Activated CD4-positive, alpha-beta T cell treated with anti-CD3 and anti-CD28 coated beads, Interleukin-2, amount 10 ng/mL, durations not matched to agents 24 days and 14 days (primary cell): ENCODE measurements at places on chromosomes 1 and 21.

DNA sequence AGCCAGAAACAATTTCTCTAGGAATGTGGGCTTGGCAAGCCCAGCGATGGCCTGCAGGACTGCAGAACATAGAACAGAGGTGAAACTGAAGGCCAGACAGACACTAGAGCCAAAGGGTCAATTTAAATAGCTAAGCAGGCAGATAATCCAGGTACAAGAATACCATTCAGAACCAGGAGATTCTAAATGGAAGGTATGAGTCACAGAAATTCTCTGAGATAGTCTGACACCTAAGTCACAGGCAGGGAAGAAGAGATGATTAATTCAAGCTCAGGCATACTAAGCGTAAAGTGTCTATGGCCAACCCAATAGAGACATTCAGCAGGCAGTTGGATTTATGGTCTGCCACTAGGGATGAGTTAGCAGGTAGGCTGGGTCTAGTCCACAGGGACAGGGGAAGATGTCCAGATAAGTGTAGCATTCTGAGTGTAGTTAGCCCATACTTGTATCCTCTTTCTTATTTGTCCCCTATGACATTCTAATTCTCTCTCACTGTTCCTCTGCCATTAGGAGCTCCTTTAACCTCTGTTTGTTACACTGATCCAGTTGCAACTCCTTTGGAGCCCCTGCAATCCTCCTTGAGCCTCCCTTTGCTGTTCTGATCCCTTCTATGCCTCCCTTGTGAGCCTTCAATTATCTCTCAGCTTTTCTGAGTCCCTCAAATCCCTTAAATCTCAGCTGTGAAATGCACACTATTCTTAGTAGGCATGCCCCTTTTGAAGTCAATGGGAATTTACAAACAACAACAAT, 383.8 kb downstream of the LMO4 start:
- DNase-seq, result no peak
- no peak overlapping the region for H3K27ac ChIP-seq
- no peak overlapping the region for H3K4me3 ChIP-seq
- H3K4me1 ChIP-seq, result no peaks in the 10 kb centered on the region
- peaks cover 1% of the 10 kb centered on the region for H3K27me3 ChIP-seq
- H3K36me3 ChIP-seq, result no peaks in the 10 kb centered on the region

DNA sequence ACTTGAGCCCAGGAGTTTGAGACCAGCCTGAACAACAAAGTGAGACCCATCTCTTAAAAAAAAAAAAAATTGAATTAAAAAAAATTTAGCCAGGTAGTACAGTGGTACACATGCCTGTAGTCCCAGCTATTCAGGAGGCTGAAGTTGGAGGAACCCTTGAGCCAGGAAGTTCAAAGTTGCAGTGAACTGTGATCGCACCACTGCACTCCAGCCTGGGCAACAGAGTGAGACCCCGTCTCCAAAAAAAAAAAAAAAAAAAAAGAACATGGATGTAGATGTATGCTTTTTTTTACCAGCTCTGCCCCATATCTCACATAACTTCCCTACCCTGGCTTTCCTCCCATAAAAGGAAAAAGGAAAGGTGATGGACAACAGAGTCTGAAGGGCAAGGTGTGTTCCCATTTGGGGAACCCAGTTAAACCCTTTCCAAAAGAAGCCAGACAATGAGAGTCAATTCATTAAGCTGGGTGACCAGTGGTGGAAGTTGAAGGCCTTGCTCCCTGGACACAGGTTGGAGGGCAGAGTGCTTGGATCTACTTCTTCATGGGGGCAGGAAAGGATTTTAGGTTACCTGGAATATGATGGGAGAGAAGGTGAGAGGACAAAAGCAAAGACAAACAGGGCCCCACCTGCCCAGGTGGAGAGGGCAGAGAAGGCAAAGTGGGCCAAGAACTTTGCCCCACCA, 2.9 kb downstream of the KRTCAP2 start:
- H3K4me1 ChIP-seq, result peaks cover 44% of the 10 kb centered on the region
- peak overlapping the region; percentile 55 for H3K4me3 ChIP-seq
- DNase-seq, result no peak
- peaks cover 28% of the 10 kb centered on the region for H3K36me3 ChIP-seq
- H3K27me3 ChIP-seq, result peaks cover 10% of the 10 kb centered on the region
- H3K27ac ChIP-seq, result no peak overlapping the region

DNA sequence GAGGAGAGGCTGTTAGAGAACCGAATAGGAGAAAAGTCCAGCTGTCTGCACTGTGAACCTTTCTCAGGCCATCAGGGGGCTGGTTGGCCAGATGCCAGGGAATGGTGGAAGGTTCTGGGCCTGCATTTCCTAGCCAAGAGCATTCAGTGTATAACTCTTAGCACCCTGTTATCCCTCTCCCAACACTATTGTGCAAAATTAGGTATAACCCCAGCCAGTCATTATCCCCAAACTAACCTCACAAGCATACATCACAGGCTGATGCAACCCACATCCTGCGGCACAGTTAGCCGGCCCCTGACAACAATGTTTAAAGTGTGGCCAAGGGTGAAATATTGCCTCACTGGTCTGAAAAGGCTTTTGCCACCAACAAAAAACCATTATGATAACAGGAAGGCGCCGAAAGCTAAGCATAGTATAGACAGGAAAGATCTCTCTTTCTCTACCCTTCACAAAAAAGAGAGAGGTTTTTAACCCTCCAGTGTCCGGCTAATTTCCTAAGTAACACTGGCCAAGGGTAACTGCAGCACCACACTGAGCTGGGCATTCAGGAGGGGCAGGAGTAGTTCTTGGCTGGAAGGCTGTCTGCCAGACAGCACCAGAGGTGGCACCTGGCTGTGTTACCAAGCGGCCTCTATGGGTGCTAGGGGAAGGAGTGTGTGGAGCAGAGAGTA, 77.3 kb upstream of the BCAR3 start:
- H3K4me3 ChIP-seq, result no peak overlapping the region
- H3K4me1 ChIP-seq, result peaks cover 24% of the 10 kb centered on the region

GRCh38 chr1:35939484-35939883, 8.6 kb downstream of the AGO3 start:
- peaks cover 11% of the 10 kb centered on the region for H3K36me3 ChIP-seq
- no peak overlapping the region for H3K4me3 ChIP-seq
- no peak for DNase-seq
- H3K27ac ChIP-seq, result no peak overlapping the region

GRCh38 chr1:193411714-193412113, 225.3 kb upstream of the B3GALT2 start:
- peak overlapping the region; percentile 78 for H3K27ac ChIP-seq
- H3K4me1 ChIP-seq, result peaks cover 32% of the 10 kb centered on the region
- peaks cover 24% of the 10 kb centered on the region for H3K36me3 ChIP-seq
- peak; percentile 68 for DNase-seq
- peak overlapping the region; percentile 33 for H3K4me3 ChIP-seq
- no peaks in the 10 kb centered on the region for H3K27me3 ChIP-seq

GRCh38 chr1:45499415-45499769, 481 bp downstream of the CCDC163 start:
- H3K4me3 ChIP-seq, result peak overlapping the region; percentile 95
- DNase-seq, result peak; percentile 74
- H3K36me3 ChIP-seq, result peaks cover 6% of the 10 kb centered on the region
- no peaks in the 10 kb centered on the region for H3K27me3 ChIP-seq
- H3K4me1 ChIP-seq, result peaks cover 30% of the 10 kb centered on the region

DNA sequence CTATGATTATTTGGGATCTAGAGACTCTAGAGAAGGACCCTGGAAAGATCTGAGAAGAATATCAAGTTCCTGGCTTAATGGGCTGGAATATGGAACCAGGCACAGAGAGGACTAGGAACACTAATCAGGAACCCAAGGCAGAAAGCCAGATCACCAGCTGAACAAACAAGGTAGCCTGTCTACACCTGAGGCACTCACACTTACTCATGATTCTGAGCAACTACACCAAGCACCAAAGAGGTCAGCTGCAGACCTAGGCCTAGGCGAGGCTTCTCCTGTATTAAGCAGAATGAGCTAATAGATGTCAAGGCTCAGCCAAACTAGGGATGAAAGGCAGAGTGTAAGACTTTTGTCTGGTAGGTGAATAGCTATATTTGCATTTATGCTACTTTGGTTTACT, 368.1 kb downstream of the LTN1 start:
- no peak for DNase-seq
- H3K4me1 ChIP-seq, result peaks cover 11% of the 10 kb centered on the region
- H3K27ac ChIP-seq, result no peak overlapping the region
- peaks cover 14% of the 10 kb centered on the region for H3K36me3 ChIP-seq

GRCh38 chr1:59699227-59699847, 115.4 kb upstream of the HOOK1 start:
- H3K27ac ChIP-seq, result no peak overlapping the region
- H3K27me3 ChIP-seq, result peaks cover 2% of the 10 kb centered on the region
- DNase-seq, result peak; percentile 80
- H3K36me3 ChIP-seq, result peaks cover 3% of the 10 kb centered on the region

GRCh38 chr1:145689922-145690321, 17.2 kb downstream of the PDZK1 start:
- H3K27me3 ChIP-seq, result no peaks in the 10 kb centered on the region
- H3K27ac ChIP-seq, result peak overlapping the region; percentile 62
- H3K4me3 ChIP-seq, result peak overlapping the region; percentile 43
- no peak for DNase-seq
- peaks cover 2% of the 10 kb centered on the region for H3K36me3 ChIP-seq

DNA sequence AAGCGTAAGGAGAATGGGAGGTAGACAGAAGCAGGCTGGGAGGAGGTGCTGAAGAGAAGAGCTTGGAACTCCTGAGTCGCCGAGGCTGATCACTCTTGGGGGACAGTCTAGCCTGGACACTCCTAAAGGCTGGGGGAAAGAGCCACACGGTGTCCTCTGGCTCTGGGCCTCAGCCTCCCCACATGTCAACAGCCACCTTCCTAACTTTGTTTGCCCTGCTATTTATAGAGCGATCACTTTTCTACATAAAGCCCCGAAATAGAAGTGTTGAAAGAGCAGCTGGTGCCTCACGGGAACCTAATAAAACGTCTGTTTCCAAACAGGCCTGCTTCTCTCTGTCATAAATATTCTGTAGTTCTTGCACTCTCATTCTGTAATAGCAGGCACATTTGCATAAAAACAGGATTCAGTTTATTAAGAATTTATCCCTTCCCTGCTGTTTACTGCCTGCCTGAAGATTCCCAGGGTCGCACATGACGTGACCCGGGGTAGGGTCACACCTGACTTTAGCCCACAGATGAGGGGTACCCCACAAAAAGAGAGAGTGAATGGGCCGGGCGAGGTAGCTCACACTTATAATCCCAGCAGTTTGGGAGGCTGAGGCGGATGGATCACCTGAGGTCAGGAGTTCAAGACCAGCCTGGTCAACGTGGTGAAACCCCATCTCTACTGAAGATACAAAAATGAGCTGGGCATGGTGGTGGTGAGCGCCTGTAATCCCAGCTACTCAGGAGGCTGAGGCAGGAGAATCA, 212.5 kb downstream of the TOMM20 start:
- H3K4me1 ChIP-seq, result peaks cover 15% of the 10 kb centered on the region
- DNase-seq, result no peak
- no peaks in the 10 kb centered on the region for H3K27me3 ChIP-seq
- H3K4me3 ChIP-seq, result no peak overlapping the region
- H3K36me3 ChIP-seq, result no peaks in the 10 kb centered on the region

- H3K36me3 ChIP-seq, result peaks cover 12% of the 10 kb centered on the region
- peak; percentile 77 for DNase-seq
- peak overlapping the region; percentile 63 for H3K4me3 ChIP-seq
- H3K27ac ChIP-seq, result peak overlapping the region; percentile 79
- H3K27me3 ChIP-seq, result no peaks in the 10 kb centered on the region
- peaks cover 62% of the 10 kb centered on the region for H3K4me1 ChIP-seq
Measured at GRCh38 chr1:234970731-234971476, 157.7 kb downstream of the TOMM20 start.

GRCh38 chr21:31656199-31657095, 3.0 kb upstream of the SOD1 start:
- H3K4me3 ChIP-seq, result peak overlapping the region; percentile 18
- peaks cover 44% of the 10 kb centered on the region for H3K4me1 ChIP-seq
- peaks cover 14% of the 10 kb centered on the region for H3K36me3 ChIP-seq
- no peaks in the 10 kb centered on the region for H3K27me3 ChIP-seq
- peak overlapping the region; percentile 54 for H3K27ac ChIP-seq

GRCh38 chr1:20896826-20897225, 109.7 kb upstream of the HP1BP3 start:
- no peak overlapping the region for H3K4me3 ChIP-seq
- H3K36me3 ChIP-seq, result peaks cover 14% of the 10 kb centered on the region
- H3K27me3 ChIP-seq, result no peaks in the 10 kb centered on the region
- H3K4me1 ChIP-seq, result no peaks in the 10 kb centered on the region
- no peak overlapping the region for H3K27ac ChIP-seq

GRCh38 chr1:240486611-240487010, 125.3 kb downstream of the GREM2 start:
- DNase-seq, result no peak
- H3K4me1 ChIP-seq, result no peaks in the 10 kb centered on the region
- no peaks in the 10 kb centered on the region for H3K36me3 ChIP-seq
- H3K27me3 ChIP-seq, result no peaks in the 10 kb centered on the region
- no peak overlapping the region for H3K27ac ChIP-seq

DNA sequence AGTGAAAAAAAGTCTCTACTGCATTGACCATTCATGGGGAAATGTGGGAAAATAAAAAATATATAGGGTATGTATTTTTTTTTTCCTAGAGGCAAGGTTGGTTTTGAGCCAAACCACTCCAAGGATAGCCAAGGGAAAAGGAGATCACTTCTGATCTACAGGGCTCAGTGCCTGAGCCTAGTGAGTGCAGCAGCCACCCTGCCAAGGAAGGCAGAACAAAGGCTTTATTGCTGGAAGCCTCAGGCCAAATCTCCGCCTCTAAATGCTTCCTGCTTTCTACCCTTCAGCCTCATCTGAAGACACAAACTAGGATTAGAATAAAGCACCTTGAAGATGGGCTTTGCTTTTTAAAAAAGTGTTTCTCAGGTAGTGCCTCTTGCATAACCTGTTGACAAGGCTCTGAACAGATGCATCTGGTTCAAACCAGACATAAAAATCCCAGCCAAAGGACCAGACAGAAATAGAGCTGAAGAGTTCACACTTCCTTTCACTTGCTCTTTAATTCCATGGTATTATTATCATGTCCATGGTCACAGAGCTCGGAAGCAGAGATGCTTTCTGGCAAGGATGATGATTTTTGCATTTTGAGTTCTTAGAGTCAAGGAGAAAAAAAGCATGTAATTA, 10.5 kb downstream of the C1orf115 start:
- H3K36me3 ChIP-seq, result no peaks in the 10 kb centered on the region
- no peak overlapping the region for H3K4me3 ChIP-seq
- DNase-seq, result no peak
- peaks cover 6% of the 10 kb centered on the region for H3K27me3 ChIP-seq
- H3K4me1 ChIP-seq, result peaks cover 4% of the 10 kb centered on the region

DNA sequence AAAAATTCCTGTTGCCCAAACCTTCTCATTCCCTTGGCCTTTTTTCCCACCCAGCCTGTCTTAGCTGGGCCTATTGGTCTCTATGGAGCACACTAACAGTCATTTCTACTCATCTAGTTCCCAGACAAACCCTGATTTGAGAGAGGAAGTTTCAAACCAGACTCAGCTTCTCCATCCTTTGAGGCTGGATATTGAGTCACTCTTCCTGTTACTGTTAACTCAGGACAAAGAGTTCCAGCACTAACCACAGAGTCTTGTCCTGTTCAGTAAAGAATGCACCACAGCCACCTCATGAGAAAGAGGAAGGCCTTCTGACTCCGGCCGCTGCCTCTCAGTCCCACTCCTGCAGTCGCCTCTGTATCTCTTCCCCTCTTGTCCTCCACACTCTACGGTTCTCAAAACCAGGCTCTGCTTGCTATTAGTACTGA, 137.8 kb downstream of the PTPRC start:
- no peak overlapping the region for H3K4me3 ChIP-seq
- no peaks in the 10 kb centered on the region for H3K27me3 ChIP-seq
- peaks cover 19% of the 10 kb centered on the region for H3K4me1 ChIP-seq
- no peaks in the 10 kb centered on the region for H3K36me3 ChIP-seq
- H3K27ac ChIP-seq, result no peak overlapping the region
- no peak for DNase-seq
